ENCODE measurements at places on chromosomes 3 and 15.

- no peak for DNase-seq
These were observed 20.7 kb downstream of the RHCG start for GRCh38 chr15:89475661-89476060.

DNA sequence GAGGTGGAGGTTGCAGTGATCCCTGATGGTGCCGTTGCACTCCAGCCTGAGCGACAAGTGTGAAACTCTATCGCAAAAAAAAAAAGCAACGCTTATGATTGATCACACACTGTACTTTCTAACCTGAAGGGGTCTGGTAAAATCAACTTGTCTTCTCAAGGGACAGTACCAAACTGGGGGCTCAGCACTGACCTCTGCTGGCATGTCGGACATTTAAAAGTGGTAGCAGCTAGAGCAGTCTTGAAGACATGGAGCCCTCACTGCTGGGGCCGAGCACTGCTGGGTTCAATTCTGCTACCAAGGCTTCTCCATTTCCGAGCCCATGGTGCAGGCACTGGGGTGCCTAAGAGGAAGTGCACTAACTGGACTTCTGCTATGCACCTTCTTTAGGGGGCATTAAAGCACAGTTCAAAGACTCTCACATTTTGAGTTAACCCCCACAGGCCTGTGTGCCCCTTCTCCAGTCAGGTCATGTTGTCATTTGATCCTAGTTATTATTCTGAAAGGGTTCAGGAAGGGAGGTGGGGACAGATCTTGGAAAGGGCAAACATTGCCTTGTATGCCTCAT, 26.4 kb upstream of the LAMP3 start:
- no peak for DNase-seq

DNA sequence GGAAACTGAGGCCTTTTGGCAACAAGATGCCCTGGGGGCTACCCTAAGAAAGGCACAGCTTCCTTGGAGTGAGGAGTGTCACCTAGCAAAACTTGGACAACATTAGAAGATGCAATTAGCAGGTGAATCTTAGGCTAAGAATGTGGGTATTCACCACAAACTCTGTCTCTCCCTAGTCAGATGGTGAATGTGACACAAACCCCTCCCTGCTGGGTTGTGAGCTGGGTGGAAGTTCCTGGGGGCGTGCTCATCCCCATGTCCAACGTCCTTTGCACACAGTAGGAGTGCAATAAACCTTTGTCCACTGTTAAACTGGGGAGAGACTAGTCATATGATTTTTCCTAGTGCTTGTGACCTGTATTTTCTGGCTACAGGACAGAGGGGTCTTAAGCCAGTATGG, 67.1 kb upstream of the SH3GL3 start:
- DNase-seq: no peak

- no peak for DNase-seq
These were observed 18.7 kb upstream of the MTMR14 start for GRCh38 chr3:9630550-9631139.

DNA sequence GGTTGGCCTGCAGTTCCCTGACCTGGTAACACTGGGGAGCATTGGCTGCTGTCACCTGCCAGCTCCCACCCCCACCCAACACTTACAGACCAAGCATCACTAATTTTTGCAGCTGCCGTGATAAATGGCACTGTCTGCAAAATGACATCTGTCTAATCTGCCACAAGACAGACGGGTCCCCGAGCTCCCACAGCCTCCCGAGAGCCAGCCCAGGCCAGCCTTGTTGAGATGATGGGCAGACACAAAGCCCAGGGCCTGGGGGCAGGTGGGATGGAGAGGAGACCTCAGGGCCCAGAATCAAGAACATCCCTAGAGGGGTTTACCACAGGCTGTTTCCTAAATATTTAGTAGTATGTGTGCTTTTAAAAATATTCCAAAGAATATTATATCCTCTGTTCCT, 203.4 kb downstream of the TBC1D2B start:
- DNase-seq: no peak

- peak; percentile 73 for DNase-seq
These were observed 10.5 kb downstream of the GNAI2 start for GRCh38 chr3:50246517-50246954.

DNA sequence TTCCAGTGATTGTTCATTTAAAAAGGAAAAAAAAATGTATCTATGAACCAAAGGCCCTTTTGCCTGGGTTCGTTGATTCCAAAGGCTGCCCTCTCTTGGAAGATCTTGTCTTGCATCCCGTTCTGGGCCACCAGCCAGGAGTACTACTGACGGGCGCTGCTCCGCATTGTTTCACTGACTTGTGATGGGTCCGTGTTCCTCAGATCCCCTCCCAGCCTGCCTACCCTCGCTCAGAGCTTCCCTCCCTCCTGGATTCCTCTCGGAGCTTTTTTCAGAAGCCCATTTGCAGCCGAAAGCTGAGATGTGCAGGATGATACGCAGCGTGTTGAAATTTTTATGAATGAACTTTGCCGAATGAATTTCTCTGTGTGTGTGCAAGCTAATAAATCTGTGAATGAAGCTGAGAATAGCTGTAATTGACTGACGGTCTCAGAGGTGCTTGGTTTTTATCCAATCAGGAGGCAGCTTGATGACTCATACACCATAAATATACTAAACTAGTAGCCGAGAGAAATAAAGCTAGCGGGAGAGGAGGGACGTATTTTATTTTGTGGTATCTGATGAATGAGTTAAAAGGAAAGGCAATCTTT, at the start of gene SHC4:
Gene SHC4 (minus strand): TSS at position 396 of the 590 bp plus-strand sequence. CDS start 904 bp downstream, outside the sequence.
- no peak for DNase-seq

DNA sequence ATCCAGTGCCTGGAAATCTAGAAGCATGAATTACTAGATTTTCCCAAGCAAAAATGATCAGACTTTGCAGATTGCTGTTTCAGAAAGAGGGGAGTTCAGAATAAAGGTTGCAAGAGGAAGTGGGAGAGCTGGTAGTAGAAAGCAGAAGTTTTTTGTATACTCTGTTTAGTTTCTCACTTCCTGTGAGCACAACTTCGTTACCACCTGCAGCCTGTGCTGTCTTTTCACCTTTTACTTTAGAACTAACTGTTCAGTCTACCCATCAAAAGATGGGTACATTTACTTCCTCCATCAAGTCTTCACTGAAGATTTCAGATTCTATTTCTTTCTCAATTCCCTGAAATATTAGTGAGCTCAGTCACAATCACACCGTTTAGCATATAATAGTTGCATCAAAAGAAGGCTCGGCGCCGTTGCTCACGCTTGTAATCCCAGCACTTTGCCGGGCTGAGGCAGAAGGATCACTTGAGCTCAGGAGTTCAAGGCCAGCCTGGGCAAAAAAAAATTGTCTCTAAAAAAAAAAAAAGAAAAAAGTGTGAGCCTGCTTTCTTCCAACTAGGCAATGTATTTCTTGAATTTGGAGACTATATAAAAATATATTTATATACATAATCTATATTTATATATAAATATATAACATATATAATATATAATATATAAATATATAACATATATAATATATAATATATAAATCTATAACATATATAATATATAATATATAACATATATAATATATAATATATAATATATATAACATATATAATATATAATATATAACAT, 1.8 kb upstream of the CEP97 start:
- DNase-seq: no peak

GRCh38 chr3:169334991-169335390, 328.5 kb downstream of the MECOM start:
- no peak for DNase-seq

GRCh38 chr3:181568248-181568647, 143.5 kb upstream of the SOX2 start:
- no peak for DNase-seq

- no peak for DNase-seq
These were observed 143.8 kb downstream of the NEO1 start for GRCh38 chr15:73196113-73196512.

- DNase-seq: no peak
These were observed 181.6 kb downstream of the ABHD5 start for GRCh38 chr3:43872301-43872700.

GRCh38 chr3:139261754-139262586, 81.8 kb upstream of the MRPS22 start:
- no peak for DNase-seq

- no peak for DNase-seq
These were observed 588.5 kb upstream of the TGFBR2 start for GRCh38 chr3:30017901-30018300.

- DNase-seq: no peak
These were observed 40.4 kb upstream of the LIMD1 start for GRCh38 chr3:45554006-45554666.

DNA sequence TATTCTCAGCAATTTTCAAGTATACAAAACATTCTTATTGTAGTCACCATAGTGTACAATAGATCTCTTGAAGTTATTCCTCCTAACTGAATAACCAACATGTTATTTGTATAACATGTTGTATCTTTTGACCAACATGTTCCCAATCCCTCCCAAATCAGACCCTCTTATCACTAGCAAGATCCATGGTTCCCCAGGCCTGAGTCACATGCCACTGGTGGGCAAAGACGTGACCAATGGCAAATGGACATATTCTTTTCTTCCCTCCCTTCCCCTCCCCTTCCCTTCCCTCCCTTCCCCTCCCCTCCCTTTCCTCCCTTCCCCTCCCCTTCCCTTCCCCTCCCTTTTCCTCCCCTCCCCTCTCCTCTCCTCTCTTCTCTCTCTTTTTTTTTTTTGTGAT, 45.4 kb downstream of the AMOTL2 start:
- DNase-seq: no peak

GRCh38 chr3:24156466-24156865, 211.4 kb downstream of the NR1D2 start:
- no peak for DNase-seq

DNA sequence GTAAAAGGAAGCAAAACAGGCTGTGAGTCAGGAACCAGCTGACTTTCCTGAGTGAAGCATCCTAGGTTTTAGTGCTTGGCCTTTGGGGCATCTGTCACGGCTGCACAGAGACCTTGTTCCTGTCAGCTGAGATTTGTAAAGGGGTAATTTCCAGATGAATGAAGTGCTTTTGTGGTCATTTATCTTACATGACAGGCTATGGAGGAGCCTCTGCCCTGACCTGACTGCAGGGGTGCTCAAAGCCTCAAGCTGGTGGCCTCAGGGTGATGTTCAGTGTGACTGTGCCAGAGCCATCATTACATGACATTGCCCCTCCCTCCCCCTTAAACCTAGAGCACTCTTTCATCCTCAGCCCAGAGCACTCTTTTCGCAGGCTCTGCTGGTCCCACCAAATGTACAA, 132.5 kb downstream of the ARNT2 start:
- no peak for DNase-seq

DNA sequence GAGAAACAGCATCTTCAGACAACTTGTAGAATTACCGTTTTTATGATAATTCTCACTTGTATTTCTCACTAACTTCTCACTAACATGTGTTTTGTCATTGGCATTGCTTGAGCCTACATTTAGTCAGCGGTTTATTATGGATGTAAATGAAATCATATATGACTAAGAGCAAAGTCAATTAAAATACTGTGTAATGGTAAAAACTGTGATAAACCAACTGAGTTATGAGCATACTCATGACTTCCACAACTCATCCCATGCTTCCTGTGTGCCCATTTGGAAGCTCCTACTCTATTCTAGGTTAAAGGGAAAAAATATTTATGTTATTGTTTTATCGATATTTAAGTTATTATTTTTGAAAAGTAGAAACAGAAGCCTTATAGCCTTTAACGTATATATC, 12.8 kb downstream of the PXK start:
- no peak for DNase-seq

GRCh38 chr3:138417559-138417982, 16.8 kb upstream of the ESYT3 start:
- peak; percentile 59 for DNase-seq

DNA sequence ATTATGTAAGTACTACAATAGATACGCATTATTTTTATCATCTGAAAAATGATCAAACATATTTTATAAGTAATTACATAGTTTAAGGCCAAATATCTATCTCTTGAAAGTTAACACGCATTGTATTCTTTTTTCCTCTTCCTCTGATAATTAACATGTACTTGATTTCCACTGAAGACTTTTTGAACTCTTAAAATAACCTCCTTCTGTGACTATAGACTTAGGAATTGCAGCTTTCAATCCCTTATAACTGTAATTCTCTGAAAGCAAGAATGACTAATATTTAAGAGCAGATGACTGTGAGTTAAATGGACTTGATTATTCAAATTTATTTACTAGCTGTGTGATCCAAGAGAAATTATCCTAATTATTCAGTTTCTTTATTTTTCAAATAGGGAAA, 730.6 kb upstream of the NECTIN3 start:
- no peak for DNase-seq

DNA sequence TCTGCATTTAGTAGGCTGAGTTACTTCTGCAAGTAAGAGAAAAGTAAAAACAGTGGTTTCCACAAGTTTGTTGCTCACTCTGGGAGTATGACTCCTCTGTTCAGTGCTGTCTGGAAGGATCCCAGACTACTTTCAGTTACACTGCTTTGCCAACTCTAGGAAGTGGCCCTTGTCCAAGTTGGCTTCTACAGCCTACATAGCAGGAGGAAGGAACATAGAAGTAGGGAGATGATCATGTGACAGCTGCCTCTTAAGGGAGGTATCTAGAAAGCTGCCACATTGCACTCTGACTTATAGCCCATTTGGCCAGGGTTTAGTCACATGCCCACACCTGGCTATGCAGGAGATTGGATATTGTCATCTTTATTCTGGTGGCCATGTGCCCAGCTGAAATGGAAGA, 298.1 kb downstream of the NSUN3 start:
- DNase-seq: no peak

- DNase-seq: no peak
These were observed 66.5 kb downstream of the ARMC8 start for GRCh38 chr3:138253609-138254008.

- DNase-seq: no peak
These were observed 594 bp upstream of the CRABP1 start for GRCh38 chr15:78339559-78339958.

DNA sequence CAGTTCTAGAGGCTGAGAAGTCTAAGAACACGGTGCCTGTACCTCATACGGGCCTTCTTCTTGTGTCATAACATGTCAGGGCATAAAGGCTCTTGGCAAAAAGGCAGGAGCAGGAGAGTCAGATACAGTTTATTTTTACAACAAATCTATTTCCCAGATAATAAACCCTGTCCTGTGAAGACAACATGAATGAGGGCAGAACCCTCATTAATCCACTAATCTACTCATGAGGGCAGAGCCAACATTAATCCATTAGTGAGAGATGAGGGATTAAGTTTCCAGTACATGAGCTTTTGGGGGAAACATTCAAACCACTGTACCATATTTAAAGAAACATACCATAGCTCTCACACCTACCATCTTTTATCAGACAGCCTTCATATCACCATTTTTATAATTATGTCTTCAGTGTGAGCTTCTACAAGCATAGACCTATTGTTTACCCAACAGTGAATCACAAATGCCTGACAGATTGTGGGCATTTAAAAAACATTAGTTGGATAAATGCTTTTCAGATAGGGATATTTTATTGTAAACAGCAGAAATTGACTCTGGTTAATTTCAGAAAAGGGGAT, 645.8 kb downstream of the GRM7 start:
- DNase-seq: no peak

- no peak for DNase-seq
These were observed 26.8 kb upstream of the ELP6 start for GRCh38 chr3:47540281-47540680.

GRCh38 chr3:128707928-128708494, 18.0 kb upstream of the RAB7A start:
- no peak for DNase-seq

- no peak for DNase-seq
These were observed 88.8 kb downstream of the HES1 start for GRCh38 chr3:194224471-194225417.
